ENCODE measurements at places on chromosomes 6 and 20. TPM values are rescaled to one million over a fixed set of nuclear protein-coding genes. Genes with fewer than 3 reads are reported as not detected.

- DNase-seq, result no peak
Observed at GRCh38 chr6:19558934-19559333, 278.2 kb upstream of the ID4 start.

DNA sequence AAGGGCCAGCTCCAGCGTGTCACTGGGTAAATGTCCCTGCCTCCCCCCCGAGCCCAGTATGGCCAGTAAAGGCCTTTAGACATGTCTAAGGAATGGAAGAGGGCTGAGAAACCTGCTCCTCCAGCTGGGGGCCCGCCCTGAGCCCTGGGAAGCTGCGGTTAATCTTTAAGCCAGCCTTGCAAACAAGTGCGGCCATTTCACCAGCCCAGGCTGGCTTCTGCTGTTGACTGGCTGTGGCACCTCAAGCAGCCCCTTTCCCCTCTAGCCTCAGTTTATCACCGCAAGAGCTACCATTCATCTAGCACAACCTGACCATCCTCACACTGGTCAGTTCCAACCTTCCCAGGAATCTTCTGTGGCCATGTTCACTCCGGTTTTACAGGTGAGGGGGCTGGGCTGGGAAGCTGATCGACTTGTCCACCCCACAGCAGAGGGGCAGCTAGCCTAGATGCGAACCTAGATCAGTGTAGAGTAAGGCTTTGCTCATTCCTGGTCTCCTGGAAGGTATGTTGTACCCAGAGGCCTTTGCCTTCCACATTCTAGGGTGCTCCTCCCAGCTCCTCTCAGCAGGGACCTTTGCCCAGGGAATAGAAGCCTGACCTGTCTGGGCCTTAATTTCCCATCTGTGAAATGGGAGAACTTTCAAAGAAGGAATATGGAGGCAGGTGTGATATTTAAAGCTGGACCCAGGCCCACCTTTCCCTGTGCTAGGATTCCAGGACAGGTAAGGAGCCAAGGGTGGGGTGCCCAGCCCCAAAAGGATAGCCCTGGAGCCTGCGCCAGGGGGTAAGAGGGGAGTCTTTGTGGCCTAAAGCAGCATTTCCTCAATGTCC lies 1.2 kb upstream of the SRC start:
- peak; percentile 54 for DNase-seq

GRCh38 chr20:40913224-40914185 lies 115.1 kb upstream of the TOP1 start:
- no peak for DNase-seq

DNA sequence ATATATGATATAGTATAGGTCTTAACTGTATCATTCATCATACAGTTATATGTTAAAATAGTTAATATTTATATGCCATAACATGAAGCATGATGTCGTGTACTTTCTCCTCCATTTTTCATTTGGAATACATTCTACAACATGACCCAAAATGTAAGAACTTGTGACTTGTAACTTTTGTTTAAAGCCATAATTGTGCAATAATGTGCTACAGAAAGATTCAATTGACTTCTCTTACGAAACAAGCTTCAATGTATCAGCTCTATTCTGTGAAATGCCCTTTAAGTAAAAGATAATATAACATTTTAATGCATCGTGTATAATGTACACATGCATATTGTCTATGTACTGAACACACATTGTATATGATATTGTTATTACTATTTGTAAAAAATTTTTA lies 76.7 kb upstream of the FABP7 start:
- no peak for DNase-seq

- no peak for DNase-seq
Observed at GRCh38 chr20:45119556-45120266, 4.6 kb downstream of the WFDC12 start.

- no peak for DNase-seq
Observed at GRCh38 chr6:154352898-154353585, 3.6 kb downstream of the IPCEF1 start.

- DNase-seq, result no peak
Observed at GRCh38 chr6:12118607-12119006, 106.5 kb downstream of the HIVEP1 start.

GRCh38 chr6:72522735-72523141 lies 99.1 kb upstream of the KCNQ5 start:
- no peak for DNase-seq

DNA sequence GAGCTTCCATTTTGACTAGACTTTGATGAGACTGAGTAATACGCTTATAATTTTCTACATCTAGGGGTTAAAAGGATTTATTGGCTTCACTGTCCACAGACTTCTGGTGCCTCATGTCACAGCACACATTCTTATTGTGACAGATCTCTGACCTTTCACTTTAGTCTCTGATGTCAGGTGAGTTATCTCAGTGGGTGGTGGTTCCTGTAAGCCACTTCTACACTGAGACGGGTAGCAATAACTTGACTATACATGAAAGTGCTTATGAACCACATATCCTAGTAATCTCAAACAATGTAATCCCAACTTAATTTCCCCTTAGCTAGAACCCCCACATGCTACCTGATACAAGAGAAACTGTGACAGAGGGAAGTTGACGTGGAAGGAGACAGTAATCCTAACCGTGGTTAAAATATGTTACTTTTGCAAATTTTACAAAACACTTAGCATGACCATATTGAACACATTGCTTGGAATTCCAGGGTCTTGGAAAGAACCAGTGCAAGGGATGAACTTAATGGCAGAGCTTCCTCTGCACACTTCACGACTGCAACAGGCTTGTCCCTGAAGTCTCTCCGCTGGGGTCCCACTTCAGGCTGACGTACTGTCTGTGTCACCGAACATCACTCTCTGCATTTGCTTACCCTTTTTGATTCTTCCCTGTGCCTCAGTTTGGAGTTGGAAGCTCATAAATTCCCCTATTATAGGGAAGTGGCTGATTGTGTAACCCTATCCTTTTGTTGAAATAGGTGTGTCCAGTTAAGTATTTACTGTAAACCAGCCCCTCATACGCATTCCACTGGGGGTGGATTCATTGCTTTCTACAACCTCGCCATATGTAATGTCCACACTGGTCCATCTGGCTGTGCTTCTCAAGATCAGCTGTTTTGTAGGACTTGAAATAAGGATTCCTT lies 6.4 kb upstream of the TRIM40 start:
- DNase-seq, result no peak

GRCh38 chr20:10576411-10577090 lies 97.2 kb downstream of the JAG1 start:
- no peak for DNase-seq

GRCh38 chr6:61586934-61587537 lies 699.0 kb downstream of the KHDRBS2 start:
- DNase-seq, result no peak

DNA sequence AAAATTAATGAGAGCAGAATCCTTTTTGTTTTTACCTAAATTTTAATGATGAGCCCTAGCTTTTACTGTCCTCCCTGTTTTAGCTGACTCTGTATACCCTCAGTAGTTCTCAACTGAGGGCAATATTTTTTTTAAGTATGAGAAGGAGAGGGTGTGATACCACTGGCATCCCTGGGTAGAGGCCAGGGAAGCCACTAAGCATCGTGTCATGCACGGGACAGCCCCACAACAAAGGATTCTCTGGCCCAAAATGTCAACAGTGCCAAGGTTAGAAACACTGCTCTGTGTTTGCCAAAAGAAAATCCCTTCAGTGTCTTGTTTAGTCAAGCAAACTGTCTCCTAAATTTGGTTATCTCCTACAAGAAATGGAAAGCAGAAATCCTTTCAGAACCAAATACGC lies 210.4 kb downstream of the KCNQ5 start:
- no peak for DNase-seq

DNA sequence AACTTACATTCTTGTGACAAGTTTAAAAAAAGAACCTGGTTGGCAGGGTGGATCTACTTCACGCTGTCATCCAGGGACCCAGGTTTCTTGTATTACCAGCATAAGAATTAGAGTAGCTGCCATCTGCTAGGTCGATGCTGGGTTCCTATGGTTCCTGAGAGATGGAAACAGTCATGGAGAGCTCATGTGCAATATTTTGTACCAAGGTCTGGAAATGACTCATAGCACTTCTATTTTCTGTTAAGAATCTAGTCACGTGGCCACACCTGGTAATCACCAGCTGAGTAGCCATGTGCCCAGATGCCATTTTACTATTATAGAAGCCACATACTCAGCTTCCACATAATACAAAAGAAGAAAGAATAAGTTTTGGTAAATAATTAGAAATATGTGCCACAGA lies 171.3 kb downstream of the CD83 start:
- no peak for DNase-seq

IRF4 gene
- polyA plus RNA-seq, result not detected

MUCL3 gene
- not detected for polyA plus RNA-seq

TMEM74B gene
- polyA plus RNA-seq, result 0.17 TPM

KIAA0408 gene
- polyA plus RNA-seq, result not detected

TBX18 gene
- not detected for polyA plus RNA-seq

EPB41L2 gene
- 19.6 TPM for polyA plus RNA-seq

FAM83B gene
- polyA plus RNA-seq, result 1.1 TPM
